ENCODE measurements at places on chromosomes 6 and 20. TPM values are rescaled to one million over a fixed set of nuclear protein-coding genes. Genes with fewer than 3 reads are reported as not detected.

DNA sequence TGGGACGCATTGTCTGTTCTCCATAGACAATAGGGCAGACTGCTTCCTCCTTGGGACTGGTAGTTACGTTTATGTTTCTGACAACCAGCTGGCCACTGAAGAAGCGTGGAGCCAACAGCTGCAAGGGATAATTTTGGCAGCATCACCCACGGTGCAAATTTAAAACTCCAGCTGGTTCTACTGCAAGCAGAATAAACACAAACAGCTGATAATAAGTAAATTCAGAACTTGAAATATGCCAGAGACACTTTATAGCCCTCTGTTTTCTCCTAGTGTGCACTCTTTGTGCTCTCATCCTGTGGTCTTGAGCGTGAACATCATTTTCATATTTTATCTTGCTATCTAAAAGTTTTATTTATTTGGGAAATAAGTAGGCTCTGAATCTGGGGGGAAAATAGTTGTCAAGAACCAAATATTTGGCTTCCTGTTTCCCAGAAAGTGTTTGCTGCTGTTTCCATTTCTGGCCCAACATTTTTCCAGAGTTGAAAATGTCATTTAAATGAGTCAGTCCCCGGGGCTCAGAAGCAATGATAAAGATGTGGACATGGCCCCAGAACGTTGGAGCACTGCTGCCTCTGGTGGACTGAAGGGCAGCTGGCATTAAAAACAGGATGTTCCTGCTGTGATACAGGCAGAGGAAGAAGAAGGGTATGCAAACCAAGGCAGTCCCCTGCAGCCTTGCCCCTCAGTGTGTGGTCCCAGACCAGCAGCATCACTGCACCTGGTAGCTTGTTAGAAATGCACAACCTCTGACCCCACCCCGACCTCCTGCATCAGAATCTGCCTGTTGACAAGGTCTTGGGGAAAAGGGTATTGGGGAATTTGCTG, 12.5 kb upstream of the THBD start:
- DNase-seq = peak; percentile 86

GRCh38 chr20:51305316-51306052, 237.0 kb downstream of the NFATC2 start:
- no peak for DNase-seq

LRRN4 gene
- total RNA-seq = 0.19 TPM

SIRPD gene
- total RNA-seq = not detected

L3MBTL1 gene
- 6.7 TPM for total RNA-seq

Data from posterior vena cava (tissue), 2 donors.